ENCODE measurements at places on chromosomes 7 and 10. TPM values are rescaled to one million over a fixed set of nuclear protein-coding genes. Genes with fewer than 3 reads are reported as not detected.

DNA sequence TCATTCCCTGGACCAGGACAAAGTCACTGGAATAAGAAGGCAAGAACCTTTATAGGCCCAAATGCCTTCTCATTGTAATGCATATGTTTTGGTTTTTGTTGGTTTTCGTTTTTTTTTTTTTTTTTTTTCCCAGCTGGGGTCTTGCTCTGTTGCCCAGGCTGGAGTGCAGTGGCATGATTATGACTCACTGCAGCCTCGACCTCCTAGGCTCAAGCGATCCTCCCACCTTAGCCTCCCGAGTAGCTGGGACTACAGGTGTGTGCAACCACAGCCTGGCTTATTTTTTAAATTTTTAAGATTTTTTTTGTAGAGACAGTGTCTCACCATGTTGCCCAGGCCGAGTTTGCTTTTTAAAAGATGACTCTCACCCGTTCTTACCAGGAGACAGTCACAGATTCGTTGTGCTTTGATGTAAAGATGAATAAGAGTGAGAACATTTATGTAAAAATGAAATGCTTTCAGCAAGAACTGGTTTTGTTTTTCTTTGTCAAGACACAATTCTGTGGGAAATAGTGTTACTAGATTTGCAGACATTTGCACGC is 7.6 kb downstream of the IQCE start:
- H3K4me1 ChIP-seq = no peaks in the 10 kb centered on the region
- no peak for DNase-seq
- no peak overlapping the region for H3K27ac ChIP-seq
- no peaks in the 10 kb centered on the region for H3K27me3 ChIP-seq
- H3K36me3 ChIP-seq = no peaks in the 10 kb centered on the region

DNA sequence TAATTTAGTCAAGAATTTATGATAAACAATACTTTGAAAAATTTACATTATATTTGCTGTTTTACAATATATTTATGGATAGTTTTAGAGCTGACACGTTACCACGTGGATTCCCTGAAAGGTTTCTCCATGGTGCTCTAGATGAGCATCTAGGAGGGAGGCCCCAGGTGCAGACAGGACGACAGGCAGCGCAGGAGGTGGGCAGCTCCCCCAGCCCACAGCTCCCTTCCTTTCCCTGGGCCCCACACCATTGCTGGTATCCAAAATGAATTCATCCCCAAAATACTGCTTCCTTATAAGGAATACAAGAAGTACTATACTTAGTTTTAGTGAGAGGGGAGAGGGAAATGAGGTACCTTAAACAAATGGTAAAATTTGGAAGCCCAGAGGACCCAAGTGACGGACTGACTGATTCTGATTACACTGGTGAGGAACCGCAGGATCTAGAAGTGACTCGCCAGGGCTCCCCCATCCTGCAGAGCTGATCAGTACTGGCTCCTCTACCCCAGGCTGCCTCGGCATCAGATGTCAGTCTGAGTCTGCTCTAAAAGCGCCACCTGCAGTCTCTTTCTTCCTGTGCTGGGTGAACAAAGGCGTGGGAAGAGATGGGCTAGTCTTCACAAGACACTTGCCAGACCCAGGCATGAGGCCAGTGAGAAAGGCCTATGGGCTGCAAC is 89.2 kb downstream of the DLG5 start:
- no peaks in the 10 kb centered on the region for H3K36me3 ChIP-seq
- DNase-seq = peak; percentile 58
- no peak overlapping the region for H3K4me3 ChIP-seq
- no peaks in the 10 kb centered on the region for H3K27me3 ChIP-seq
- H3K4me1 ChIP-seq = peaks cover 9% of the 10 kb centered on the region

DNA sequence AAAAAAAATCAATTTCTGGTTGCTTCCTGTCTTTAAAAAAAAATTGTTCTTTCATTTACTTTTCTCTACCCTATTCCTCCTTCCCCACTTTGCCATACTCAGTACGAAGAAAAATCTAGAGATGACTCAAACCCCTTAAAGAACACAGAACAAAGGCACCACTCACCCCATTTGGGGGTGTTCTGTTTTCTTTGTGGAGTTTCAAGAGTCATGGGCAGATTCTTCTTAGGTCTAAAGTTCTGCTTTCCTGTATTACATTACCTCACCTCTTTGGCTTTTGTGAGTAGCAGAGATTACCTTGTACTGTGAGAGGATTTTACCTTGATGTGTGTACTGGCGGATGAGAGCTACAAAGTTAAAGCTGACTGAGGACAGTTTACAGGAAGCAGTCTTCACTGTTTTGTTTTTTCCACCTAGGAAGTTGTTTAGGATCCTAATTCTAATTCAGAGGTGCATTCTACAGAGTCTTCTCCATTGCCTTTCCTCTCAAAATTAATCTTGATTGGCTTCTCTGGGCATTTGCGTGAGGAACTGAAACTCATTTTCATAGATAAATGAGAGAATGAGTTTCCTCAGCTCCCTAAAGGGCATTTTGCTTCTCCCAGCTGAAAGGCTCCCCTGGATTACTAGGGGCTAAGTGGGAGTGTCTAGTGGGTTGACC is 20.7 kb downstream of the AVL9 start:
- H3K36me3 ChIP-seq = no peaks in the 10 kb centered on the region
- H3K27ac ChIP-seq = no peak overlapping the region
- no peak for DNase-seq
- no peak overlapping the region for H3K4me3 ChIP-seq
- no peaks in the 10 kb centered on the region for H3K27me3 ChIP-seq

GRCh38 chr10:85315657-85316056 is 987.3 kb downstream of the CCSER2 start:
- no peaks in the 10 kb centered on the region for H3K36me3 ChIP-seq
- no peak for DNase-seq

DNA sequence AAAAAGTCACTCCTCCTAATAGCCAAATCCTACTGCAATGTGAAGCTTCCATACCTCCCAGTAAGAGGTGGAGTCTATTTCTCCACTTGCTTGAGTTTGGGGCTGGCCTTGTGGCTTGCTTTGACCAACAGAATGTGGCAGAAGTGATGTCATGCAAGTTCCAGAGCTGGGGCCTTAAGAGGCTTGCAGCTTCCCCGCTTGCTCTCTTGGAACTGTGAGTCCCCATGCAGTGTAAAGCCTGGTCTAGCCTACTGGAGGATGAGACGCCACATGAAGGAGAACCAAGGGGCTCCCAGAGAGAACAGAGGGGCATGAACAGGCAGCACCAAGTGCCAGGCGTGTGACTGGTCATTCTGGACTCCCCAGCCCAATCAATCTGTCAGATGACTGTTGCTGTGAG is 58.6 kb upstream of the OPALIN start:
- no peak for DNase-seq
- H3K4me1 ChIP-seq = peaks cover 19% of the 10 kb centered on the region
- no peaks in the 10 kb centered on the region for H3K36me3 ChIP-seq

DNA sequence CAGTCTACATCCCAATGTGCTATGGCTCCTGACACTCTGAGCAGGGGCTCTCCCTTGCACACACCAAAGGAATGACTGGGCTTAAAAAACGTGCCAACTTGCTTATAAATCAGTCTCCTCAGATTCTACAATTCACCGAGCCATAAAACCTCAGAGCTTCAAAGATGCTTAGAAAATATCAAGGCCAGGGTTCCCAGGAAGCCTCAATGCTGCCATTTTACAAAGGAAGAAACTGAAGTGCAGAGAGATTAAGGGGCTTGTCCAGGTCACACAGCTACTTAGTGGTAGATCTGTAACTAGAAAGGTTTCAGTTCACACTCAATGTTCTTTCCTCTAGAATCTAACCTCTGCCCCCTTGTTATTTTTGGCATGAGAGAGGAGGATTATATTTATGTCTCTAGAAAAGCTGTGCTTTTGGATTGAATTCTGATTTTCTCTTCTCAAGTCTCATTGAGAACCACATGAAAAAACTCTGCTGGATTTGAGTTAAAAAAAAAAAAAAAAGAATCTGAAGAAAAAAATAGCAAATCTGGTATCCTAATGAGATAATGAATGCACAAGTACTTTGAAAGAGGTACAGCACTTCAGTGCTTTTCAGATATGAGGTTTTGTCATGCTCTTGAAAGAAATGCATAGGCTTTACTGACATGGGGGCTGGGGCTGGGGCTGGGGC is 22.3 kb upstream of the TSPAN33 start:
- no peaks in the 10 kb centered on the region for H3K27me3 ChIP-seq
- H3K36me3 ChIP-seq = no peaks in the 10 kb centered on the region
- H3K27ac ChIP-seq = no peak overlapping the region
- H3K4me1 ChIP-seq = no peaks in the 10 kb centered on the region
- H3K4me3 ChIP-seq = no peak overlapping the region

- no peak for DNase-seq
- H3K4me3 ChIP-seq = no peak overlapping the region
- H3K4me1 ChIP-seq = no peaks in the 10 kb centered on the region
- H3K36me3 ChIP-seq = no peaks in the 10 kb centered on the region
- H3K27me3 ChIP-seq = no peaks in the 10 kb centered on the region
Measured at GRCh38 chr7:138934367-138934766, 46.8 kb downstream of the KIAA1549 start.

DNA sequence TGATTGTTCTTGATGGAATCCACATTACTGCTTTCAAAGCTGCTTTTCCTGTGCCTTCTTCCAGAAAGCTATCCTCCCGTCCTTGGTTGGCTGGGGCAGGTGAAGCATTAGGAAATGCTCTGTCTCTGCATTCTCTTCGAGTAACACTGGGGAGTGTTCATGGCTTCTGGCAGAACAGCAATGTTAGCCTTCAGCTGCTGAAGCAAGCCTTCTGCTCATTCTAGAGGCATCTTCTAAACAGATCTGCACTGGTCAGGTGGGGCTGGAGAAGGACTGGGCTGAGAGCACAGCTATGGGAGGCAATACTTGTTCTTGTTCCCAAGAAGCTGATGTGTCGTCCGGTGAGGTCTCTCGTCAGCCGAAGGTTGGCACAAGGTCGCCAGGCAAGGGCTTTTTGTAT is 80.6 kb downstream of the MGMT start:
- no peaks in the 10 kb centered on the region for H3K36me3 ChIP-seq
- no peaks in the 10 kb centered on the region for H3K4me1 ChIP-seq
- no peaks in the 10 kb centered on the region for H3K27me3 ChIP-seq
- H3K27ac ChIP-seq = no peak overlapping the region

GRCh38 chr10:7345717-7346116 is 65.1 kb downstream of the SFMBT2 start:
- no peaks in the 10 kb centered on the region for H3K36me3 ChIP-seq
- H3K27me3 ChIP-seq = no peaks in the 10 kb centered on the region
- no peaks in the 10 kb centered on the region for H3K4me1 ChIP-seq
- DNase-seq = no peak
- no peak overlapping the region for H3K4me3 ChIP-seq

GRCh38 chr7:1855725-1856160 is 185.7 kb downstream of the ELFN1 start:
- no peaks in the 10 kb centered on the region for H3K4me1 ChIP-seq
- no peaks in the 10 kb centered on the region for H3K27me3 ChIP-seq
- no peaks in the 10 kb centered on the region for H3K36me3 ChIP-seq
- H3K27ac ChIP-seq = no peak overlapping the region

DNA sequence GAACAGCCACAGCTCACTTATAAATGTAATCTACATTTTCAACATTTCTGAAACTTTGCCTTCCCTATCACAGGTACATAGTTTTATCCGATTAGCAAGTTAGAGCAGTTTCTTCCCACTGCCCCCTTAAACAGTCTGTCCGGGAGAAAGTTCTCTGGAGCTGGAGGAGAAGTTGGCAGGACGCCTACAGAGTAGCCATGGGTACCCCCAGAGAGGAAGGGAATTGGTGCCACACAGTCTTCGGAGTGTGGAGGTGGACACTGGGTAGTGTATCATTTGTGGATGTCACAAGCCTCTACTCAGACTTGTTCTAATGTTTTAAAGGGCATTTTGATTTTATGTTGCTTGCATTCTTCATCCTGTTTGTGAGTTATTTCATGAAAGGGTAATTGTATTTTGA is 39.0 kb downstream of the TAF3 start:
- H3K4me1 ChIP-seq = peaks cover 39% of the 10 kb centered on the region
- H3K4me3 ChIP-seq = no peak overlapping the region
- H3K27me3 ChIP-seq = no peaks in the 10 kb centered on the region
- peak overlapping the region; percentile 25 for H3K27ac ChIP-seq
- peak; percentile 43 for DNase-seq

DNA sequence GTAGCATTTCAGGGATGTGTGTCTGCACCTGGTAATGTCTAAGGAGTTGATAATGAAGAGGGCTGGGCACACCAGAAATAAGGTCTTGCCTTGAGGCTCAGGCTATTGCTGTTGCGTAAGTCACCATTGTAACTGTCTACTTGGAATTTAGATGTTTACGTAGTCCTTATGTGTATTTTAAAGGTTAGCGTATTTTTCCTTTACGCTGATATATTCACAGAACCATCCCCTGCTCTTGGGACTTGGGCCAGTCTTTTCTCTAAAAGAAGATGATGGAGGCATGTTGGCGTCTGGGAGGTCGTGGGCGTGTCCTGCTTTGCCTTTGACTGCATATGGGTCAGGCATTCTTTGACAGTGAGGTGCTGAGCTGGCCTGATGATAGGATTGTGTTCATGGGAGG is 14.7 kb downstream of the WDR37 start:
- DNase-seq = no peak
- no peak overlapping the region for H3K4me3 ChIP-seq
- no peaks in the 10 kb centered on the region for H3K27me3 ChIP-seq
- H3K36me3 ChIP-seq = no peaks in the 10 kb centered on the region
- H3K4me1 ChIP-seq = no peaks in the 10 kb centered on the region
- H3K27ac ChIP-seq = no peak overlapping the region

DNA sequence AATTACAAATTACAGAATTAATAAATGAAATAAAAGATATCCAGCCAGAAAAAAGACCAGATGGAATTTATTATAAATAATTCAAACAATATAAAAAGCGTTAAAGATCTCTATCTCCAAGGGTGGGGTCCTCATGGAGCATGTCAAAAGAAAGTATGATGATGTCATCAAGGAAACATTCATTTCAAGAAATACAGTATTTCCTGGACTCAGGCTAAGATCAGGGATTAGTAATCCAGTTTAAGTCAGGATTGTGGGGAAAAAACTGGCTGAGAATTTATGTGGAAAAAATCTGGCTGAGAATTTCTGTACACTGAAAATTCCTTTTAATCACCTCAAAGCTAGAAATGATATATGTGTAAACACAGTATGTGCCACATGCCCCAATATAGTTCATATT is 1075.3 kb downstream of the XPNPEP1 start:
- no peaks in the 10 kb centered on the region for H3K36me3 ChIP-seq
- no peaks in the 10 kb centered on the region for H3K27me3 ChIP-seq
- H3K4me1 ChIP-seq = no peaks in the 10 kb centered on the region
- H3K4me3 ChIP-seq = no peak overlapping the region
- no peak for DNase-seq

GRCh38 chr7:120054376-120055100 is 218.4 kb upstream of the KCND2 start:
- H3K27ac ChIP-seq = no peak overlapping the region
- no peaks in the 10 kb centered on the region for H3K27me3 ChIP-seq
- no peak for DNase-seq
- H3K4me3 ChIP-seq = no peak overlapping the region

- no peak for DNase-seq
- H3K4me1 ChIP-seq = no peaks in the 10 kb centered on the region
- H3K36me3 ChIP-seq = no peaks in the 10 kb centered on the region
Measured at GRCh38 chr7:130673066-130673465, 4.5 kb upstream of the COPG2 start.

The GIMAP1 gene
- 1.7 TPM for total RNA-seq

The HABP2 gene
- total RNA-seq = not detected

The AKR1C3 gene
- 15.2 TPM for total RNA-seq

The PILRA gene
- 12.0 TPM for total RNA-seq

The TNKS2 gene
- 36.1 TPM for total RNA-seq

The PAX4 gene
- 0.50 TPM for total RNA-seq

The HOXA1 gene
- total RNA-seq = 0.79 TPM

The ZNF33B gene
- total RNA-seq = 21.1 TPM

The CADPS2 gene
- total RNA-seq = 9.9 TPM

The EPDR1 gene
- total RNA-seq = 34.8 TPM

The ZNF853 gene
- total RNA-seq = 8.8 TPM

Data from testis (tissue), 5 donors.